RWPE2 (cell line): ENCODE measurements at places on chromosomes 7 and 10.

DNA sequence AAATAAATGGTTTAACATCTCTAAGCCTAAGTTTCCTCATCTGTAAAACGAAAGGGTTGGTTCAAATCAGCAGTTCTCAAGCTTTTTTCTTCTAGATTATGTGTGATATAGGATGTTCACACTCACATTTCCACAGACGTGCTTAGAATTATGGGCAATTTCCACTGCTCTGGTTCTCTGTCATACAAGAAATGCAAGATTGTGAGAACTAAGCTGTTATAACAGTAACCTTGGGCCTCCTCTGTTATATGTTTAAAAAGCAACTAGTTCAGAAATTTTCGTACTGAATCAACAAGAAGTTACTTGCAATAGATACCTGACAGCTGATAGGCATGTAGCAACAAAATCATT, 33.7 kb downstream of the ADD3 start:
- DNase-seq = no peak

DNA sequence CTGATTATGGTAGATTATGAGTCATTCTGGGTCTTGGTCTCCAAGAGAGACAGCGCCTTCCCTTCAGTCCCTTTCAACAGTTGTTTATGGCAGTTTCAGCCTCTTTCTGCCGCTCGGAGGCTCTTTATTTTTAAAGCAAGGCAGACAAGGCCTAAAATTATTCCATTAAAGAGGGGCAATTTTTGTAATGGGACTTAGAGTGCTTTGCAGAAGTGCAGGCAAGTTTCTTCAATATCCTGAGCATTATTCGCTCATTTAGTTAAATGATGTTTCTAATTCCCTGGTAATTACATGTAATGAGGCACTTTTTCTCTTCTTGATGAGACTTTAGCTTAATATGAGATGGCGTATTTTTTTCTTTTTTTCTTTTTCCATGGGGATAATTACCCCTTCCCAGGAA, 33.6 kb downstream of the BUB3 start:
- no peak for DNase-seq

GRCh38 chr10:72059843-72060822, 28.2 kb downstream of the SPOCK2 start:
- DNase-seq = peak; percentile 44

DNA sequence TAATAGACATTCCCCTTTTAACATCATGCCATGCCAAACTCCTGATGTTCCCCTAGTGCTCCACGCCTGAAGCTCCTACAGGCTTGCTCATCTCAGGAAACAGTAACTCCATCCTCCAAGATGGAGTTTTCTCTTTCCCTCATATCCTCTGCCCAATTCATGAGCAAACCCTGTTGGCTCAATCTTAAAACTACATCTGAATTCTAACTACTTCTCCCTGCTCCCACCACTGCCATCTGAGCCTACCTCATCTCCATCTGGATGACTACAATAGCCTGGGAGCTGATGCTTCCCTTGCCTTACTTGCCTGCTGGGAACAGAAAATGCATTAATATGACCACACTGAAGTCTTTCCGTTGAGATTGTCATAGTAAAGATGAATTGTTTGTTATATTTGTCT, 271.7 kb upstream of the MKLN1 start:
- DNase-seq = no peak

DNA sequence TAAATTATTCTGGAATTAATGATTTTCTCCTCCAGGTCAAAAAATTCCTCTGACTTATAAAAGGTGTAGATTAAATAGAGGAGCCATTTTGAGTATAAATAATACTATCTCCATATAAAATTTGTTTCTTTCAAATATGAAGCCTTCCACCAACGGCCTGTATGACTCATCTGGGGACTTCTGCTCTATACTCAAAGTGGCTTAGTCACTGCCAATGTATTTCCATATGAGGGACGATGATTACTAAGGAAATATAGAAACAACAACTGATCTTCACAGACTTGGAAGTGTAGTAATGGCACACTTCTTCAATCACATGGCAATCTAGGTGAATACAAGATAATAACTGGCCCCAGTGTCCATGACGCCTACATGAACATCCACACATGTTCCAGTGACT, 335.6 kb upstream of the HGF start:
- DNase-seq = no peak

- no peak for DNase-seq
Measured at GRCh38 chr10:71252220-71252619, 39.9 kb downstream of the UNC5B start.

GRCh38 chr10:59872892-59873463, 33.4 kb downstream of the CCDC6 start:
- no peak for DNase-seq

GRCh38 chr7:77538281-77539212, 1.5 kb downstream of the PTPN12 start:
- DNase-seq = peak; percentile 94
